ENCODE measurements at places on chromosomes 2 and 18.
A peak's percentile ranks its signal among the peaks of the same experiment; 100 is the strongest.

DNA sequence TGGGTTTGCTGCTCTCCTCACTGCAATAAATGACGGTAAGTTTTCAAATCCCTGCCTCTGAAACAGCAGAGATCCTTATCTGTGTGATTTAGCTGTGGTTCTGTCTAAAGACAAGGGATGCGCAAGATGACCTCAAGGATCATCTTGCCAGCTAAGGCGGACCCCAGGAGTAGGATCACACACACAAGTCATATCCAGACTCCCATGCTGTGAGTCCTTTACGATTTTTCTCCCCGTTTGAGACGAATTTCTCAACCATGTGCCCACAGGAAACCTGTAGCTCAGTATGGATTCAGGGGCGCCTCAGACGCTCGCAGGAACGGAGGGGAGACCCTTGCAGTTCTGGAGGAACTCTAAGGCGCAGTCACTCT lies 11.1 kb upstream of the DCTN1 start:
- DNase-seq, result no peak

- no peak for DNase-seq
Observed at GRCh38 chr18:7038330-7038851, 79.2 kb downstream of the LAMA1 start.

DNA sequence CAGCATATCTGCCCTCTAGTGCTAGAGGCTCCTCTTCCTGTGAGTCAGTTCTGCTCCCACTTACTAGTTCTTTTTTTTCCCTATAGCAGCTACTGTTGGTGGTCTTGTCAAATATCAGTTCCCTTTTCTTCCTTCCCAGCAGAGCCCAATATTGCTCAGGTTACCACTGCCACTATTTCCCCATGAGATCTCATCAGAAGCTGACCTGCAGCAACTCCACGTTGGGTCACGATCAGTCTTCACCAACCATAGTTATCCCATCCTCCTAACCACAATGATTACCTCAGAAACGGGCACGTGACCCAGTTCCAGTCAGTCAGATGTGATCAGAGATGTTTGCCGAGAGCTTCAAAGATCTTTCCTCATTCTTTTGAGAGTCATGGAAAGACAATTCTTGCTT lies 59.7 kb upstream of the CAPN13 start:
- DNase-seq, result peak; percentile 12

DNA sequence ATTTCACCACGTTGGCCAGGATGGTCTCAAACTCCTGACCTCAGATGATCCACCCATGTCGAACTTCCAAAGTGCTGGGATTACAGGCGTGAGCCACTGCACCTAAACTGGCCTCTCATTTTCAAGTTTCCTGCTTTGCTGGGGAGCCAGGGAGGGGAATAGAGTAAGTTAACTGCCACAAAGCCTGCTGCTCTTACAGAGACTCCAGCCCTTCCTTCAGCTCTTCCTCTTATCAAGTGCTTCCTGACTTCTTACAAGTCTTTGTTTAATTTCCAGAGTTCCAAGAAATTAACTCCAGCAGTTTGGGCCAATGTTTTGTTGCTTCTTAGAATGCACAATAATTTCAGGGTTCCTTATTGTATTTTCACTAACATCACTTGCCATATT lies 24.3 kb upstream of the UBE2F start:
- DNase-seq, result no peak

DNA sequence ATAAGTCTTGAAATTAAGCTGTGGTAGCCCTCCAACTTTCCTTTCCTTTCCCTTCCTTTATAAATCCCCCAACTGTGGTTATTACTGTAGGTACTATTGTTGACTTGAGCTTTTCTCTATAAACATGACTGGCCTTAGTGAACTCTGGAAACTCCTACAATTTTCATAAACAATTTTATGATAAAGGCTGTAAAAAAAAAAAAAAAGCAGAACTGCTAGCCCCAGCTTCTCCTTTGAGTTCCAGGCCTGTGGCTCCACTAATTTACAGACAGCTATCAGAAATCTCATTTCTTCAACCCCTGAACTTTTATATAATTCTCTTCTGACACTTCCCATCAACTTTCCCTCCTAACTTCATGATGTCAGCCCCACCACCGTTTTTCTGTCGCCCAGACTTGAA lies 174.3 kb downstream of the IKZF2 start:
- no peak for DNase-seq

- DNase-seq, result no peak
Observed at GRCh38 chr18:59426855-59427254, 67.8 kb upstream of the LMAN1 start.

DNA sequence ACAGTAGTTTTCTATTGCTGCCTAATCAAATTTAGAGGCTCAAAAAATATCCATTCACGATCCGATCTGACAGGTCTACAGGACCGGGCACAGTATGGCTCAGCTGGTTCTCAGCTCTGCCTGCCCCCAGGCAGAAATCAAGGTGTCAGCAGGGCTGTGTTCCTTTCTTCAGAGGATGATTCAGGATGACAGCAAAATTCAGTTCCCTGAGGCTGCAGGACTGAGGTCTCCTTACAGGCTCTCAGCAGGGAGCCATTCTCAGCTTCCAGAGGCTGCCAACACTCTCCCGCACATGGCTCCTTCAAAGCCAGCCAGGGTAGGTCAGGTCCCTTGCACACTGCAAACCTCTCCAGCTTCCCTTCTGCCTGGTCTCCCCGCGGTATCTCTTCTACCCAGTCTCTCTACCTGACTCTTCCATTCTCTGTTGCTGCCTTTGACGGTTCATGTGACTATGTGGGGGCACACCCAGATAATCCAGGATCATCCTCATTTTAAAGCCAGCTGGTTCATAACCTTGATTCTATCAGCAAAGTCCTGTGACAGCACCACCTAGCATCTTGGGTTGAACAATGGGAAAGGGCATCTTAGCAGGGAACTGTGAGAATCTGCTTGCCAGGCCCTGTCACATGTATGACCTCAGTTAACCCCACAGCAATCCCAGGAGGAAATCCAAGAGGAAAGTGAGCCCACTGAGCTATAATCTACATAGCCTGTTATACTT lies 50.4 kb downstream of the UXS1 start:
- DNase-seq, result no peak

DNA sequence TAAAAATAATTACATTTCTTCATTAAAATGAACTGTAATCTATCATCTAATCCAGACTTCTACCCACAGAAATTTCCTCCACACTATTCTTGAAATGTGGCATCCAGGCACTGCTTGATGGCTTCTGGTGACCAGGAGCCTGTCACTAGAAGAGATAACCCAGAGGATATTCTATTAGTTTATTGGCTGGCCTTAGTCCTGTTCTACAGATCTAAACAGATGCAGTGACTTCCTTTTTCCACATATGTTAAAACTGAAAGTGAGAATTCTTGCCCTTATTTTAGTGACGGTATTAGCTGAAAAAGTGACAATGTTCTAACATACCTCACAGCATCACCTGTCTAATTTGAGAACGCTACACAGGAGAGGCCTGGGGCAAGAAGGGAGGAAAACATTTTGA lies 775.4 kb downstream of the TSN start:
- DNase-seq, result no peak

DNA sequence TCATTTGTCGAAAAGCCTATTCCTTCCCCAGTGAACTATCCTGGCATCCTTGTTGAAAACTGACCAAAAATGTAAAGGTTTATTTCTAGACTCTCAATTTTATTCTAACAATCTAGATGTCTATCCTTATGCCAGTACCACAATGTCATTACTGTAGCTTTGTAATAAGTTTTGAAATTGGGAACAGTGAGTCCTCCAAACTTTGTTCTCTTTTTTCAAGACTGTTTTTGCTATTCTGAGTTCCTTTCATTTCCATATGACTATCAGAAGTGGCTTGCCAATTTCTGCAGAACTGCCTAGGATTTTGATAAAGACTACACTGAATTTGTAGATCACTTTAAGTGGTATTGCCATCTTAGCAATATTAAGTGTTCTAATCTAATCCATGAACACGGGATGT lies 9.7 kb downstream of the STARD7 start:
- DNase-seq, result no peak

- DNase-seq, result no peak
Observed at GRCh38 chr18:36465970-36466369, 168.5 kb downstream of the FHOD3 start.

DNA sequence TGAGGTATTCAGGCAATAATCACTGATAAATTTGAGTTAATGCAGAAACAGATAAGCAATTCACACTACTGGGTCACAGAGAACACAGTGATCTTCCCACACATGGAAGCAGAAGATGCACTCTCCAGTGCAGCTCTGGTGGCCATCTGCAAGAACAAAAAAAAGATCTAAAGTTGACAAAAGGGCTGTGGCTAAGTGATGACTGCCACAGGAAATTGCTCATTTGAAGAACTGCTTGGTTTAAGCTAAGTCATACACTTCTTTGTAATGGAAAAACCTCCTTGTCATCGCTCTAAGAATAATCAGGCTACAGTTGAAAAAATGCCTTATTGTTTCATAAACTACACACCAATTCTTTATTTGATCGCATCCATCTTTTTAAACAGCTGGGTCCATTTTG lies 115.1 kb downstream of the DTNB start:
- peak; percentile 19 for DNase-seq

DNA sequence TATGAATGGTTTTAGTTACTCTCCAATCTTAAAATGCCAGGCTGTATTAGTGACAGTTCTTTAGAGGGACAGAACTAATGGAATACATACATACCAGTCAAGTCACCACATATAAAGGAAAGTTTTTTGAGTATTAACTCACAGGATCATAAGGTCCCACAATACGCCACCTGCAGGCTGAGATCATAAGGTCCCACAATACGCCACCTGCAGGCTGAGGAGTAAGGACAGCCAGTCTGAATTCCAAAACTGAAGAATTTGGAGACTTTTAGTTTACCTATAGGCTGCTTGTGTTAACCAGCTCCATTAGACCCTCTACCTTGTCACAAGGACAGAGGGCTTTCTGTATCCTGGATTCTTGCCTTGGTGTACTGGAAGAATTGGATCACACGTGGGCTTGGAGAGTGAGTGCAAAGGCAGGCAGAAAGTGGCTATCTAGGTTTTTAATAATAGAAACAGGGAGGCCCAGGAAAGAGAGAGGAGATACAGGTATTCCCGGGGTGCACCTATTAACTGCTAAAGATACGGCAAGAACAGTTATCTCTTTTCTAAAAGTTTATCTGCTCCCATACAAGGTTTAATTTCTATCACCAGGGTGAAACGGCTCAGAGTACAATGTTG lies 234.9 kb upstream of the CYRIA start:
- DNase-seq, result peak; percentile 20

GRCh38 chr2:41912337-41912736 lies 135.5 kb upstream of the PKDCC start:
- no peak for DNase-seq

DNA sequence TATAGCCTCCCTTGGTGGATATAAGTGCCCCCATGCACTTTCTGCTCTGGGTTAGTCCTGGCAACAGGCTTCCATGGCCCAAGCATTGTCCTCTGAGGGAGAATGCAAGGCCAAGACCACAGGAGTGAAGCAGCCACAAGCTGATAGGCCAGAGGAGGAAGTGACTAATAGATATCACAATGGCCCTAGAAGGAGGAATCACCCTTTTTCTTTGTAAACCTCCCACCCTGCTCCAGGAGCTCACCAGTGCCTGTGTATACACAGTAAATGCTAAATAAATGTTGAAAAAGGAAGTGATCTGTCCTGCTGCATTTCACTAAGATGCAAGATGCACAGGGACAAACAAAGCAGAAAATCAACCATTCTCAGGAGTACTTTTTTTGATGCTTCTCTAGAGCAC lies 49.7 kb upstream of the ABCA12 start:
- no peak for DNase-seq

DNA sequence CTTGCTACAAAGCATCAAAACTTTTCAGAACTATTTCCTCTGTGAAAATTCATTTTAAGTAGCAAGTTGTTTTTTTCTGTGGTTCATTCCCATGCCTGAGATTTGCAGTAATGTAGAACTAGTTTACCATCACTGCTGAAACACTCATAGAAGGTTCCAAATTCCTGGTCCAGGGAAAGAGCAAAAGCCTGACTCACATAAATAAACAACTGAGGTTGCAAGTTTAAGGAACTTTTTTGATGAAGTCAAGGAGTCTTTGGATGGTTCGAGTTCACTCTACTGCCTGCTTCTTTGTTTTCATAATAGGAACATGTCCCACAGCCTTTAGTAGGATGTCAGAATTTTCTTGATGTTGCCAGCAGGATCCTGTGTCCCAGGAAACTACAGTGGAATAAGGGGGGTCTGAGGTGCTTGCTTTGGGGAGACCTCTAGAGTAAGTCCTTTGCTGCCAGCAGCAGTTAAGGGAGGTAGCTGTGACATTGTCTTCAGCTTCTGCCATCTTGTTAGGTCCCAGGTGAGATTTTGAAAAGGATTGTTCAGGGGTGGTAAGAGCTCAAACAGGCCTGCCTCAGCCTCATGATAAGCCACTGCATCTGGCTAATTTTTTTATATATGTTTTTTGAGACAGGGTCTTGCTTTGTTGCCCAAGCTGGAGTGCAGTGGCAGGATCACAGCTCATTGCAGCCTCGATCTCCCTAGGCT lies 43.9 kb downstream of the ACSL3 start:
- DNase-seq, result no peak

DNA sequence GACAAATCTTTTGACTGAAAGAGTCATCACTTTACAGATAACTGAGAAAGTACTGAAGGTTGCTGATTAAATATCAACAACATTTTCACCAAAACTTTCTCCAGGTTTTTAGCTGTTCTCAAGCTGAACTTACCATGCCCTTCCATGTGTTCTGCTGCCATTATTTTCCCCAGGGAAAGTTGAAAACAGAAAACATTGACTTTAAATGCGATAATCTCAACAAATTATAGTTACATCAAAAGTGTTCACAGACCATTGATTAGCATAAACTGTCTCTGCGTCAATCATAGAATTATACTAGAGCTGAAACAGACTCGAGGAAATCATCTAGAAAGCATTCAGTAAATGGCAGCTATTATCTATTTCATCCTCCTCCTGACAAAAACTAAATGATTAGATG lies 51.4 kb downstream of the TRAPPC8 start:
- no peak for DNase-seq

DNA sequence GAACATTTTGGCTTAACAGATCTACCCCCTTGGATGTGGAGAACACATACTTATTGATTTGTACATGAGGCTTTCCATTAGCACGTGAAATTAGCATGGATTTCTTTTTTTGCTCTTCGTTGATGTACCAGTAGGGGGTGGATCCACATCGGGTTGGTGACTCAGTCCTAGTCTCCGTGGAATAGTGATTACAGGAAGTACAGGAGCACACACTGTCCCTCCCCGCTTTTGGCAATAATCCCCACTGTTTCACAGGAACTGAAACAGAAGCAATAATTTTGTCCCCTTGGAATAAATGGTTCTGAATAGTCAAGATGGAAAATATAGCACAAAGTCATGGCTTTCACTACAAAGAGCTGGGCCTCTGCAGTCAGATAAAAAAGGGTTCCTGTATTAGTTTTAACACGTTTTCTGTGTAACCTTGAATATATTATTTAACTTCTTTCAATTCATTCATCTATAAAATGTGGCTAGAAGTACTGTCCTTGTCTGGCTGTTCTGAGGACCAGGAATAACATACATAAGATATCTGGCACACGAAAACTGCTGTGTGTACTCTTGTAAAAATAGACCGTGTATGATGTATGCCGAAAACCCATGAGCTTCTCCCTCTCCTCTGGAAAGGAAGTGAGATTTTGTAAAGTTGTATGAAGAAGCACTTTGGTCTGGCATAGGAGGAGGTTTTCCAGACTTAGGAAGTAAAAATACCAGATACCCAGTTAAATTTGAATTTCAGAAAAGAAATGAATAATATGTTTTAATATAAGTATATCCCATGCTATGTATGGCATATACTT lies 229.2 kb downstream of the GALR1 start:
- DNase-seq, result no peak

Data from B cell (primary cell).